NCI-H1694 treated with DMSO at 0.1 percent for 48 hours (cell line): ENCODE measurements at places on chromosomes 11 and 22.

DNA sequence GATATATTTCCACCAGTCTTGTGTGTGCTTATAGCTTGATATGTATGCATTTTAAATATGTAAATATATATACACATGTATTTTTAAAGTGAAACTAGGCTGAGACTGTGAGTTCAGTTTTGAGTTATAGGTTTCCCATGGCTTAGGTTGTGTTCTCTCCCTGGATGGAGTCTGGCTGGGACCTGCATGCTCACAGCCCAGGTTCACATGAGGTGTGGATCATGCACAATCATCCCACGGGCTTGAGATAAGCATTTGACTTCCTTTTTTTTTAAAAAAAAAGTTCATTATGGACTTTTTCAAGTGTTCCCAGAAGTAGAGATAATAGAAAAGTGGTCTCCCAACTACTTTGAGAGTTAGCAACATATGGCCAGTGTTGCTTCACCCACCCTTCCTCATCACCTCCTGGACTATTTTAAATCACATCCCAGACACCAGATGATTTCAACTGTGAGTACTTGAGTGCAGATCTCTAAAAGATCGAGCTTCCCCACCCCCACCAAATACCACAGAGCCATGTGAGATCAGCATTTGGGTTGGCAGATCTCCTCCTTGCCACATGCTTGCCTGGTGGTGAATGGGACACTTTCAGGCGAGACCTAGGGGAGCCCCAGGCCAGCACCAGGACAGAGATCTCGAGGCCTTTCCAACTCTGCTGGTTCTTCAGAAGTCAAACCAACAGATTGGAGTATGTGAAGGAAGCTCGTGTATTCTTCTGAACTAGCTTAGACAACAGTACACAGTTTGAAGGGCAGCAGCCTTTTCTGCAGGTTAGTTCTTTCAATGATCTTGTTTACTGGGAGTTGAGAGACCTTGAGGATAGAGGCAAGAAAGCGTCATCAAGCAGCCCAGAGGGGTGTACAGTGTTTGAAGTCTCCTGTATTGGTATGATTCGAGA, 15.9 kb downstream of the MED15 start:
- DNase-seq, result no peak

GRCh38 chr11:94750319-94751217, 17.6 kb upstream of the AMOTL1 start:
- DNase-seq, result no peak

GRCh38 chr11:12909879-12910278, 99.2 kb upstream of the RASSF10 start:
- no peak for DNase-seq

DNA sequence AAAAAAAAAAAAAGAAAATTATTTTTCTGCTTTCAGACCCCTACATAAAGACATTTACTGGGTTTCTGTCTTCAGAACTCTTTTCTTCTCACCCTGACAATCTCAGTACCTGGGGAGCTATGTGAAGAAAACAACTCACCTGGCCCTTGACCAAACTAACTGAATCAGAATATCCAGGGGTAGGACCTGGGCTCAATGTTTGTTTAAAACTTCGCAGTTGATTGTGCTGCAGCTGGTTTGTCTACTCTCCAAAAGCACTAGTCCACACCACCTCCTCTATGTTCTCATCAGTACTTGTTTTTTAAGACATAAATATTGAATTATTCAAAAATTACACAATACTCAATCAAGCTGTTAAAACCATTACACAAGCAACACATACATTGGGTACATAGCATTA, 34.8 kb downstream of the EIF3F start:
- no peak for DNase-seq

- no peak for DNase-seq
Measured at GRCh38 chr11:19370100-19370861, 129.5 kb upstream of the E2F8 start.

GRCh38 chr11:74541466-74541865, 47.9 kb upstream of the LIPT2 start:
- no peak for DNase-seq

GRCh38 chr11:69662021-69662698, 13.0 kb downstream of the LTO1 start:
- DNase-seq, result no peak

- DNase-seq, result no peak
Measured at GRCh38 chr11:17564687-17565042, 17.6 kb downstream of the OTOG start.

DNA sequence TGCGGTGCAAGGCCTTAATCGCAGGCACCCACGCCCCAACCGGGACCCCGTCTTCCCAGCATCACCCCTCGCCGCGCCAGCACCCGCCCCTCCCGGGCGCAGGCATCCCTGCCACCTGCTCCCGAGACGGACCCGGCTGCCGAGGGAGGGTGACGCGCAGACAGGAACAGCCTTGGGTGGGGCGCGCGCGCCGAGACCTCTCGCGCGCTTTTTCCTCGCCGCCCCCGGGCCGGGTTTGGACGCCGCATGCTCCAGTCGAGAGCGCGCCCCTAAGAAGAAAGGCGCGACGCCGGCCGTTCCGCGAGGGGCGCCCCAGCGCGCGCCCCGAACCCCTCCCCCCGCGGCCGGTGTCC, 504 bp downstream of the CFL1 start:
- no peak for DNase-seq

DNA sequence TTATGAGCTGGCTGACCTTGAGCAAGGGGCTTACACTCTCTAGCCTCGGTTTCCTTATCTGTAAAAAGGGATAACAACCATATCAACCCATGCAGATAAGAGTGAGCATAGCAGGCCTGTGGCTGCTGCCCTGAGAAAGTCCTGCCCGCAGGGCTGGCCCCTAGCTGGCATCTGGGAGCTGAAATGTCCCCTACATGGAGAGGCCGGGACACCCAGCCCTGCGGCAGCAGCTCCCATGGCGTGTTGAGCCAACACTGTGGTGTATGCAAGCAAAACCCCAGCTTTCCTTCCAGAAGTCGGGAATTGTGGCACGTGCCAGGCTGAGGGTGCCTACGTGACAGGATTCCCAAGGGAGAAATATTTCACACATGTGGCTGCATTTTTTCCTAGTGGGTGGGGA, 358.9 kb downstream of the CTTN start:
- no peak for DNase-seq

DNA sequence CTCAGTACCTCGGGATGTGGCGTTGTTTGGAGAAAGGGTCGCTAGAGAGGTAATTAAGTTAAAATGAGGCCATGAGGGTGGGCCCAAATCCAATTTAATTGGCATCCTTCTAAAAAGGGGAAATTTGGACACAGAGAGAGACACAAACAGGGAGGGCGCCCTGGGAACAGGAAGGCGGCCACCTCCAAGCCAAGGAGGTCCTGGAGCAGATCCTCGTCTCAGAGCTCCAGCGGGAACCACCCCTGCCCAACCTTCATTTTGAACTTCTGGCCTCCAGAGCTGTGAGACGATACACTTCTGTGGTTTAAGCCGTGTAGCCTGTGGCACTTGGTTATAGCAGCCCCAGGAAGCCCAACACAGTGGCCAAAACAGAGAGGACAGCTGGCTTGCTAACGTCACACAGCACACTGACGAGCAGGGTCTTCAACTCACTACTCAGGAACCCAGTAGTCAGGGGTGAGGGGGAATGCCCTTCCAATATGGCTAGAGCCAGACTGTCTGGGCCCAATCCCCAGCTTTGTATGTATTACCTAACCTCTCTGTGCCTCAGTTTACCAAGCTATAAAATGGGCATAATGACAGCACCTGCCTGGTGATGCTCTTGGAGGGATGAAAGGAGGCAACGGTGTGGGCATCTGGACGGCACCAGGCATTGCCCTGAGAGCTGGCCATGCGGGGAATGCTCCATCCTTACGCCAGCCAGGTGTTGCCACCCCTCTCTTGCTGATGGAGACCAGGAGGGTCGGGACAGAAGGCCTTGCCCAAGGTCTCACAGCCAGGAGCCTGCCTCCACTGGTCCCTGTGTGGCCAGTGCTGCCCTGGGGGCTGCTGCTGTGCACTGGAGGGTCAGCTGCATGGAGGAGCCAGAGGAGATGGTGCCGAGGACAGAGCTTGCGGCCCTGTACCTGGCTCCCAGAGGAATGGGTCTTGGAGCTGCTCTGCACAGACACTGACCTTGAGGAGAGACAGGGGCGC, 53.3 kb upstream of the LINC01488 start:
- DNase-seq, result no peak

DNA sequence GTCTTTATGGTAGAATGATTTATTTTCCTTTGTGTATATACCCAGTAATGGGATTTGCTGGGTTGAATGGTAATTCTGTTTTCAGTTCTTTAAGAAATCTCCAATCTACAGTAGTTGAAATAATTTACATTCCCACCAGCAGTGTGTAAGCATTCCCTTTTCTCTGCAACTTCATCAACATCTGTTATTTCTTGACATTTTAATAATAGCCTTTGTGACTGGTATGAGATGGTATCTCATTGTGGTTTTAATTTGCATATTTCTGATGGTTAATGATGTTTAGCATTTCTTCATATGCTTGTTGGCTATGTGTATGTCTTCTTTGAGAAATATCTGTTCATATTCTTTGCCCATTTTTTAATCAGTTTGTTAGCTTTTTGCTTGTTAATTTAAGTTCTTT, 901.2 kb downstream of the METTL15 start:
- DNase-seq, result no peak

DNA sequence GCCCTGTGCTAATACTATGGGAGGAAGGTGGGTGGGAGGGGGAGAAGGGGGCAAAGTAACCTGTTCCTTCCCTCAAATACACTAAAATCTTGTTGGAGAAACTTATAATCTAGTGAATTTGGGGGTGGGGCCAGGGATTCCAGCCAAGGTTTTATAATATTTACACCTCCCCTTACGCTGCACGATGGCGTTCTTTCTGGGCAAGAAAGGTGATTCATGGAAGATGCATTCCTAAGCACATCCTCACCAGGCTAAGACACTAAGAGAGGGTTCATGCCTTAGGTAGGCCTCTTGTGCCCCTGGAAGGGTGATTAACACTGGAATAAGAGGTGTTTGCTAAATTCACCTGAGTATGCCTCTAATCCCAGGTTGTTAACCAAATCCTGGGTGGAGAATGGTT, 82.6 kb downstream of the BARX2 start:
- DNase-seq, result no peak

GRCh38 chr11:124812876-124813275, 12.7 kb upstream of the MSANTD2 start:
- no peak for DNase-seq

DNA sequence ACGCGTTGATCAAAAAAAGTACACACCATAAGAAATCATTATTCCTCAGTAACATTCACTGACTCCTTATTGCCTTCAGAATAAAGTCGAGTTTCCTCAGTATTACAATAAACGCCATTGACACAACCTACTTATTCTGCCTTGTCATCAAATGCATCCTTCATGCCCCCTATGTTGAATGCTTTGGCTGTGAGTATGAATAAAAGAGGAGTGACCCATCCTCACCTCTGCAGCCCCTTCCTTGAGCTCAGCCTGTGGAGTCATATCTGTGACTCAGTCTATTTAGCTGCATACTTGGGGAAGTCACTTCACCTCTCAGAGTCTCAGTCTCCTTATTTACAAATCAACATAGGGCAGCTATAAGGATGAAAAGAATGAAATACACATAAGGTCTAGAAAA, 65.1 kb downstream of the USP35 start:
- DNase-seq, result no peak

- no peak for DNase-seq
Measured at GRCh38 chr11:27701355-27702105, 1.3 kb upstream of the BDNF start.

- DNase-seq, result no peak
Measured at GRCh38 chr11:65204646-65205601, 23.2 kb downstream of the CAPN1 start.

DNA sequence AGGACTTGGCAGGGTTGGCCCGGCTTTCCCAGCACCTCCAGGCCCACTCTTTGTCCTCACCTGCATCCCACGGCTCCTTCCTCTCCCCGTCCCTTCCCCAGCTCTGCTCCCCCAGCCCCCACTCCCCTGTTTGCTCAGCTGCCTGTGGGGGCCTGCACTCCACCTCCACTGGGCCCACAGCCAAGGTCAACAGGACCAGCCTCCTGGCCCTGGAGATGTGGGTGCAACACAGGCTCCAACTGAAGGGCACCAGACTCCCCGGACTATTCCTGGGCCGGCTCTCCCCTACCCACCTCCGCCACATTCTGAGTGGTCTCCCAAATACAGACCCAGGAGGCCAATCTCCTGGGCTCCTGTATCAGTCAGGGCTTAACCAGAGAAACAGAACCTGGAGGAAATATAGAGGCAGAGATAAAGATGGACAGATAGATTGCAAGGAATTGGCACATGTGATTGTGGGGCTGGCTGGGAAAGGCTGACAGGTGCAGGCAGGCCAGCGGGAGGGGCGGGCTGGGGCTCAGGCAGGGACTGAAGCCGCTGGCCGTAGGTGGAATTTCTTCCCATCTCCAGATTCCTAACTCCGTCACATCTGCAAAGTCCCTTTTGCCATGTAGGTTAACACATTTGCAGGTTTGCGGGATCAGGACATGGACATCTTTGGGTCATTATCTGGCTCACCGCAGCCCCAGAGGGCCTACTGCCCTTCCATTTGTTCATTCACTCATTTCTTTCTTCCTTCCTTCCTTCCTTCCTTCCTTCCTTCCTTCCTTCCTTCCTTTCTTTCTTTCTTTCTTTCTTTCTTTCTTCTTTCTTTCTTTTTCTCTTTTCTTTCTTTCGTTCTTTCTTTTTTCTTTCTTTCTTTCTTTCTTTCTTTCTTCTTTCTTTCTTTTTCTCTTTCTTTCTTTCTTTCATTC, 45.8 kb upstream of the MYH9 start:
- no peak for DNase-seq

GRCh38 chr11:65546217-65546958, 11.8 kb downstream of the LTBP3 start:
- DNase-seq, result no peak

GRCh38 chr22:20646415-20646814, 127.5 kb upstream of the SERPIND1 start:
- no peak for DNase-seq

DNA sequence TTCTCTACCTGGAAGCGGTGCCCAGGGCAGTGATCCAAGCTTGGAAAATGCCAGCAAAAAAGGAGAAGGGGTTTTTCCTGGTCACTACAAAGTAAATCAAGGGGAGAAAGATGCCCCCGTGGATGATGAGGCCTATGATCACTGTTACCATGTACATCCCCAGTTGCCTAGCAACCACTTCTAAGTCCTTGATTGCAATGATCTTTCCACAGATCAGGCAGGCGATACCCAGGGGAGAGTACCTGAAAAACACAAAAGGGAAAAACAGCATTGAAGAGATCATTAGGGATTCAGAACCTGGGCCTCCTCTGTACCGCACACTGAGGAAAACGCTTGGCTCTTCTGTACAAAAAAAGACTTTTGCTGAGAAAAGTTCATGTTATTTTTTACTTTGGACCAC, 127.1 kb downstream of the SLC1A2 start:
- DNase-seq, result no peak

GRCh38 chr11:97140885-97141494, 751.2 kb downstream of the JRKL start:
- DNase-seq, result no peak

- no peak for DNase-seq
Measured at GRCh38 chr22:19717181-19717580, 2.9 kb downstream of the SEPTIN5 start.

DNA sequence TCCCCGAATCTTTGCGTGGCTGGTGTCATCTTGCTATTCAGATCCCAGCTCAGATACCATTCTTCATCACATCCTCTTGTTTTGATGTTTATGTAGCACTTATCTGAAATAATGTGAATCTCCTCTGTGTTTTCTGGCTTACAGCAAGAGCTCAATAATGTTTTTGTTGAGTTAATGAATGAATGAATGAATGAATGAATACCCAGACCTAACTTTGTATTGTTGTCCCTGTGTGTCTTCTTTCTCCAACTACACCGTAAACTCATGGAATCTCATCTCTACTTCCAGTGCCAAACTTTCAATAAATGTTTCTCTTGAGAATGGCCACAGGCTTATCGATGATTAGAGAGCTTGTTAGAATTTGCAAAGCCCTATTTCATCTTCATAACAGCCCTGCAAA, 110.2 kb downstream of the MYO18B start:
- no peak for DNase-seq
